ENCODE measurements at places on chromosomes 2 and 18. TPM values are rescaled to one million over a fixed set of nuclear protein-coding genes. Genes with fewer than 3 reads are reported as not detected.

Gene PPP3R1
- total RNA-seq: 56.4 TPM

Gene SH3RF3
- total RNA-seq: 0.84 TPM

DNA sequence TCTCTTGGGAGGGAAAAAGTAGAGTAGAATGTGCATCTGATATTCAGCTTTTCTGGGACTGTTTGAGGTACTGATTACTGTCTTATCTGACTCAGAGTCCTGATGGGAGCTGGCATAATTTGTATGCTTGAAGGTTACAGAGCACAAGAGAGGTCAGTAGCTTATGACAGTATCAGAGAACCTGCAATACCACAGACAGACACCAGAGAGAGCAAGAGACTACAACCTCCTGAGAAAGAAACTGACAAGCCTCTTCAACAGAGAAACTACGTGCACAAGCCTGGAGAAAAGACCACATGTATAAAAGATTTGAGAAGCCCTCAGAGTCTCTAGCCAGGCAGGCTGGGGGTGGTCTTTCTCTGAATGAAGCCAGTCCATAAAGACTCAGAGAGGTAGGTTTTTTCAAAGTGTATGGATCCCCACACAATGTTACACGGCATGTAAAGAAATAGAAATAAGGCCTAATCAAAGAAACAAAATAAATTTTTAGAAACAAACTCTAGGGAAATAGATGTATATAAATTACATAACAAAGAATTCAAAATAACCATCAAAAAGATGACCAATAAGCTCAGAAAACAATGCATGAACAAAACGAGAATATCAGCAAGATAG is 568.3 kb downstream of the LRRTM4 start:
- peak; percentile 57 for DNase-seq

- no peak for DNase-seq
Measured at GRCh38 chr2:218343591-218343990, 13.1 kb upstream of the CATIP start.

- DNase-seq: peak; percentile 55
Measured at GRCh38 chr18:80033181-80034067, 810 bp upstream of the RBFA start.

DNA sequence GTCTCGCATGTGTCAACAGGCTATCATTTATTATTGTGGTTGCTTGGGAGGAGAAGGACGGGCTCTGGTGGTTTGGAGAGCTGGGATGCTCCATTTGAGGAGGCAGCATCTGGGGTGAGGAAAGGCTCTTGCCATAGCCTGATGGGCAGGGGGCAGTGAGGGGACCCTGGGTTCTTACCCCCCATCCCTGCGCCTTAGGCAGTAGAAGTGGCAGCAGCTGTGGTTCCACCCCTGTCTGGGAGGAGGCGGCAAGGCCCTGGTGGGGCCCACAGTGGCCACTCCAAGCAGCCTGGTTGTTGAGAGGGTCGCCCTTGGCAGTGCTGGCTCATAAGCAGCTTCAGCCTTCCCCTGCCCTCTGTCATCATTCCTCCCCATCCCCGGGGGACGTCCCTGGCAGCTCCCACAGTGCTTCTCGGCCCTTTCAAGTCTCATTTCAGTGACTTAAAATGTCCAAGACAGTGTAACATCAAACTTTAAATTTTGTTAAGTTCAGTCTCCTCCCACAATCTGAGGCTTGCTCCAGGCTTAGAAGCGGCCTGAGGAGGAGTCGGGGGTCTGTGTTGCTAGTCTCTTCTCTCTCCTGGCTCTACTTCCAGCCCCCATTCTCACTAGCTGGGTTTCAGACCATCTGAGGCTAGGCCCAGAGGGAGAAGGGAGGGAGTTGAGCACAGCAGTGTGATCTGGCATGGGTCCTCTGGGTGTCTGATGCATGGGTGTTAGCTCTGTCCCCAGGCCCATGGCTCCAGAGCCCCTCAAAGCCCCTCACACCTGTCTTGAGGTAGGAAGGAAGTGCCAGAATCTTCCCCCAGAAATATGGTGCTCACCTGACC is 34.9 kb upstream of the PTPN4 start:
- DNase-seq: no peak

DNA sequence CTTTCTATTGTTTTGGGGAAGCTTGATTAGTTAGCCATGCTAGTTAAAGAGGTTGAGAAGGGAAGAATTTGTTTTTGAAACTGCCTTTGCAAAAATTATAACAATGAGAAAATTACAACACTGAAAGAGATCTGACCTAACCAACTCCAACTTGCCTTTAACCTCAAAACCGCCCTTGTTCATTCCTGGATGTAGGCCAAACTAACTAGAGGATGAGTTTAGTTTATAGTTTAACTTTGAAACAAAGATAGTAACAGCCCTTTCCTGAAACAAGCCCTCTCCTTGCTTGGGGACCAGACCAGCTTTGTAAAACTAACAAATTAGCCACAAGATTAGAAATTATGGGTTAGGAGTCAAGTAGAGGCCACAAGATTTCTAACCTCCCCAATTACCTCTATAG is 713.9 kb downstream of the CPS1 start:
- DNase-seq: no peak

GRCh38 chr2:207283356-207283755 is 117.6 kb upstream of the KLF7 start:
- DNase-seq: no peak

- no peak for DNase-seq
Measured at GRCh38 chr2:10332402-10333246, 29.9 kb downstream of the HPCAL1 start.

All from neural crest cell (in vitro differentiated cells).